ENCODE measurements at places on chromosomes 6 and 20.

GRCh38 chr6:70846207-70846835 is 110.5 kb downstream of the B3GAT2 start:
- DNase-seq, result no peak

GRCh38 chr6:31498748-31499147 is 803 bp downstream of the MICB start:
- DNase-seq, result no peak

GRCh38 chr6:3843379-3844096 is 5.6 kb upstream of the FAM50B start:
- no peak for DNase-seq

DNA sequence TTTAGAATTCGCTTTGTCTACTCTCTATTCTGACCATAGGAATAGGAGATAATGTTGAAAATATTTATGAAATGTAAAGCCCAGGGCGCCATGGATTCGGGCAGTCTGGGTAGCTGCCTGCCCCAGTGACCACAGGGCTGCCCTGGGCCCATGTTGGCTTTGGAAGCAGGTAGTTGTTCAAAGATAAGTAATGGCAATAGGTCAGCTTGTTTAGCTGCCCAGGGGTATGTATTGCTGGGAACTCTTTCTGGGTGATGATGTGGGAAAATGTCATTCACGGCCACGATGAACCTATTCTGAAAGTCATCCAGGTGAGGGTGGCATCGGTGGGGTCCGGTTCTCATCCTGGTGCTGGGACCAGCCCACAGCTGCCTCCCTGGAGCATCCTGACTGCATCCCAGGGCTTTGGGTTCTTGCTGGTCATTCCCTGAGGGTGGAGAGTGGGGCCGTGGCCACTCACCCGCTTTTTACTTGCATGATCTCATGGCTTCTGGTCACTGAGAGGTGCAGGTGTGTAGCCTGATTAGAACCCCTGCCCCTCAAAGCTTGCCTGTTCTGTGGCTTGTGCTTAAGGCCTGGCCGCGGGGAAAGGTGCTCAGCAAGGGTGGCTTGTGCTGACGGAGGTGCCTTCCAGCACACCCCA is 102.8 kb downstream of the ERMARD start:
- DNase-seq, result no peak

DNA sequence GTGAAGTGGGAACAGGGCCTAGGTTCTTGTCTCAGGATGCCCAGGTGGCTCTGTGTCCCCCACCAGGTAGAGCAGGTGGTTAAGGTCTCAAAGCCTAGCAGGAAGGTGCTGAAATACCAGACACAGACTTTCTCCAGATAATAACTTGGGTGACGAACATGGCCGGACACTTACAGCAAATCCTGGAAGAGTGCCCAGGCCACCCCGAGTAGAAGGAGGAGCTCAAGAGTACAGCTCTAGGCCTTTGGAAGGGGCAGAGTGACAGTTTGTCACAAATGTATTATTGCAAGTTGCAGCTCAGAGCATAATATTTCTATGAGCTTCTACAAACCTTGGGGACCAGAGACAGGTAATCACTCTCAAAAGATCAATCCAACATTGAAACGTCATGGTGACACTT is 251.6 kb upstream of the SOX4 start:
- DNase-seq, result no peak

DNA sequence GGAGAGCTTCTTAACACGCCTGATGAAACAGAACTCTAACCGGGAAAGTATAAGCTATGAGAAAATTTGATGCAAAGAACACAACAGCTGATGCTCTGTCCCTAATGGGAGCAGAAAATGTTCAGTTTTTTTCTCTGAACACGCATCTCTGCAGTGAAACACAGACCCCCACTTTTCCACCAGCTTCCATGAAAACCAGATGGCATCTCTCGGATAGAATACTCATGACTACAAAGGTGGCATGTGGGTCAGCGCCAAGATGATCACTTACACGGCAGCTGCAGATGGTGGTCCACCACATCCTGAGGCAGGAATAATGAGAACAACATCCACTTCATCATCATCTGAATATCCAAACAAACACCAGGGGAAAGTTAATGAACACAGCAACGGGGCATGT is 85.2 kb upstream of the CNR1 start:
- no peak for DNase-seq

- DNase-seq, result peak; percentile 5
These were observed 1197.7 kb upstream of the CITED2 start for GRCh38 chr6:140572129-140572528.

DNA sequence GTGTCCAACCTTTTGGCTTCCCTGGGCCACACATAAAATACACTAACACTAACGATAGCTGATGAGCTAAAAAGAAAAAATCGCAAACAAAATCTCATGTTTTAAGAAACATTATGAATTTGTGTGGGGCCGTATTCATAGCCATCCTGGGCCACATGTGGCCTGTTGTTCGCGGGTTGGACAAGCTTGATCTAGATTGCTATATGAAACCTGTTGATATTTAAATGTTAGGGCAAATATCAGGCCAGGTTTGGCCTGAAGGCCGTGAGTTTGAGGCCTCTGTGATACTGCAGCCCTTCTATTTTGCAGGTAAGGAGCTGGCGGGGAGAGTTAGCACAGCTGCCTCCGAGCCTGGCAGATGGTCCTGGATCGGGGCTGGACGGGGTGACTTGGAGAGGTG is 99.0 kb downstream of the CEBPB start:
- no peak for DNase-seq

GRCh38 chr6:35320031-35320410 is 22.3 kb upstream of the PPARD start:
- DNase-seq, result no peak

Data from HTR-8/SVneo (cell line).